ENCODE measurements at places on chromosomes 3 and 15.

DNA sequence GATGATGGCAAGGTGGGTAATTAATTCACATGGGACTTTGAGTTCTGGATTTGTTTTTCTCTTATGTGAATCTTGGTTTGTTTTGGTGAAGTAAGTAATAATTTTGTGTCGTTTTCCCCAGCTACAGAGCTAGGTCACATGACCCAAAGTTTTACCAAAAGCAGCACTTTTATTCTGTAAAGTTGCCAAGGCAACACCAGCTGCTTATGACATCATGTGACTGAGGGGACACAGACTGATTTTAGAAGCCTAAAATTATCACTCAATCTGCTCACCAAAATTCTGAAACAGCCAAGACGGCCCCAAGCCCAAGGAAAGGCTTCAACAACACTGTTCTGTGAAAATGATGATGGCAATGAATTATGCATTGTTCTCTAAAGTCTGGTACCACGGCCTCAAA is 63.9 kb downstream of the MEX3B start:
- DNase-seq = no peak

DNA sequence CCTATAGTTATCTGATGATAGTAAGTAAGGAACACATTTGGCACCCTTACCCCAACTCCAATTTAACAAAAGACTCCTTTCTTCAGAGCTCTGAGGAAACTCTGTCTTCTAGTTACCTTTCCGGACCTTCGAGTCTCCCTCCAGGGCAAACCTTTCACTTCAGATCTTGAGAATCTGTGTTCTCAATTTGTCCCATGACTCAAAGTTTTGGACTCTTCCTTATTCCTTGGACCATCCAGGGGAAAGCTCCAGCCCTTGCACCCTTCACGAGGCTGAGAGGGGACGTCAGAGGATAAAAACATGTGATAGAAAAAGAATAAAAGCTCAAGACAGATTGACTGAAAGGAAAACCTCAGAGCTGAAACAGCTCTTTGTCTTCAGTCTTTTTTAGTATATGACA is 76.9 kb downstream of the CTNNB1 start:
- DNase-seq = no peak

DNA sequence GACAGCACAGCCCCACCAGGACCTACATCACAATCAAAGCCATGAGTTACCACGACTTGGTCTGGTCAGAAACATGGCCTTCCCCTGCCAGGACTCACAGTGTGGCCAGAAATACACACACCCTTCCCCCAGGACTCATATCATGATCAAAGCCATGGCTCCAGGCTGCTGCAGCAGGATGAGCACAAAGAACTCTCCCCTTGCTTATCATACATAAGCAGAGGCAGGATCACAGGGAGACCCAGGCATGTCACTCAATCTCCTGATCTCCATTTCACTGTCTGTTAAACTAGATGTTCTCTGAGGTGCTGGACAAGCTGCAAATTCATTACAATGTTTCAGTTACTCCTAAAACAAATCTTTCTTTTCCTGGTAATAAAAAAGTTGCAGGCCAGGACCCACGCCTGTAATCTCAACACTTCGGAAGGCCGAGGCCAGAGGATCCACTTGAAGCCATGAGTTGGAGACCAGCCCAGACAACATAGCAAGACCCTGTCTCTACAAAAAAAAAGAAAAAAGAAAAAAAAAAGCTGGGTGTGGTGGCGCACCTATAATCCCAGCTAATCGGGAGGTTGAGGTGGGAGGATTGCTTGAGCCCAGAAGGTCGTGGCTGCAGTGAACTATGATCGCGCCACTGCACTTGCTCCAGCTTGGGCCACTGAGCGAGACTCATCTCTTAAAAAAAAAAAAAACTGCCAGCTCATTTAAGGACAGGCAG is 1.2 kb downstream of the PFKFB4 start:
- DNase-seq = no peak

GRCh38 chr15:33844597-33844996 is 123.7 kb upstream of the CHRM5 start:
- DNase-seq = no peak

- DNase-seq = no peak
These were observed 62.1 kb downstream of the CAPN3 start for GRCh38 chr15:42421376-42421775.

DNA sequence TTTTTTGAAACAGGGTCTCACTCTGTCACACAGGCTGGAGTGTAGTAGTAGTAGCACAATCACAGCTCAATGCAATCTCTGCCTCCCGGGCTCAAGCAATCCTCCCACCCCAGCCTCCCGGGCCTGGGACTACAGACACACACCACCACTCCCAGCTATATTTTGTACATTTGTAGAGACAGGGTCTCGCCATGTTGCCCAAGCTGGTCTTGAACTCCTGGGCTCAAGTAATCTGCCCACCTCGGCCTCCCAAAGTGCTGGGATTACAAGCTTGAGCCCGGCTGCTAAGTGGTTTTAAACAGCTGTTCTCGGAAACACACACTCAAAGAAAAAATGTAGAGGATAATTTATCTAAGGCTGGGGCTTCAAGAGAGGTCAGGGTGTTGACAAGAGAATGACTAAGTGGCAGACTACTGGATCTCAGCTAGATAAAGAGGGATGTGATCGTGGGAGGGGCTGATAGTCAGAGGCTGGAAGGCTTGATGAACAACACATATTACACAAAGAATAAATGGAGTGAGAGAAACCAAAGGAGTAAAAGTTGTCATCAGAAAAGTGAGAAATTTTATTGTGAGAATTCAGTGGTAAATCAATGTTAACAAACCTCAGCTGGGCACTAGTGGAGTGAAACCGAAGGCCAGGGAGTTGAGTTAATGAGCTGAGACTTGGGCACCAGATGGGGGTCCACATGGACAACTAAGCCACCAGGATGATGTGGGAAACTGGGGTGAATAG is 6.7 kb downstream of the CCR5AS start:
- no peak for DNase-seq

DNA sequence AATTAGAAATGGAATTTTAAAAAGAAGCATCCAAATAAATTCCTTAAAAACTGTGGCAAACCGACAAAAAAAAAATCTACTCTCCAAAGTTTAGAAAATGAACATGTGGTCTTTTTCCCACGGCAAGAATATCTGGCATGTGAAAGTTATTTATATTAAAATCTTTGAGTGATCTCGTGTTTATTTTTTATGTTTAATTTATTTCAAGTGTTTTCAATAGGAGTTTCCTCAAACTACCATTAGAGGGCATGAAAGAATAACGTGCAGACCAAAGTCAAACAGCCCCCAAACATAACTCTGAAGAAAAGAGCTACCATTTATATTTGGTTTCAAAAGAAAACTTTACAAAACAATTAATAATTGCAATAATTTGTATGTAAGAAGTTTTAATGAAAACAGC is 286.4 kb downstream of the ZIC4 start:
- DNase-seq = no peak

- no peak for DNase-seq
These were observed 119.8 kb upstream of the LIPC start for GRCh38 chr15:58312031-58312430.

GRCh38 chr3:167733961-167734497 is 663 bp downstream of the PDCD10 start:
- peak; percentile 38 for DNase-seq

- DNase-seq = no peak
These were observed 409.4 kb upstream of the PPP2R3A start for GRCh38 chr3:135556174-135556573.

GRCh38 chr3:194984622-194985021 is 286.3 kb downstream of the XXYLT1 start:
- DNase-seq = no peak

- DNase-seq = no peak
These were observed 40.1 kb downstream of the VGLL4 start for GRCh38 chr3:11603628-11604027.

DNA sequence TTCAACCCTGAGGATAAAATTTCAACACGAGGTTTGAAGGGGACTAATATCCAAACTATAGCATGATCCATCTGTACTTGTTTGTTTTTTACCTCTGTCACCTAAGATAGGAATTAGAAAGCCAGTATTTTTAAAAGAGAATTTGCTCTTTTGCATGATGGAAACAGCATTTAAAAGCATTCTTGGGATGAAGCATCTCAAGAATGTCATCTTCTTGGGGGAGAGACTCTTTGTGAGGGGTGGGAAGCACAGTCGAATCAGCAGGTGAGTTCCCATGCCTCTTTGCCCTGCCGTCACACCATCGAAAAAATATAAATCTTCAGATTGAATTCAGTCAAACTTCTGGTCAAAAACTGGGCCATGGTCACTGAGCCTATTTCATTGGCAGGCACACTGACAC is 55.3 kb upstream of the BCHE start:
- DNase-seq = no peak
